ENCODE measurements at places on chromosomes 7 and 10. TPM values are rescaled to one million over a fixed set of nuclear protein-coding genes. Genes with fewer than 3 reads are reported as not detected.

Gene UNCX
- not detected for total RNA-seq

Gene MSS51
- total RNA-seq = 2.1 TPM

Gene IDI2
- not detected for total RNA-seq

Gene STK31
- total RNA-seq = not detected

Gene CLCN1
- total RNA-seq = 0.07 TPM

Gene SYCE1
- 0.07 TPM for total RNA-seq

Gene TSPAN12
- total RNA-seq = 5.2 TPM

Gene BLVRA
- 26.3 TPM for total RNA-seq

Gene HOXA10
- total RNA-seq = not detected

Gene OPN4
- not detected for total RNA-seq

Gene PPP1R17
- not detected for total RNA-seq

Gene RFC2
- total RNA-seq = 8.9 TPM

Gene IGFBP1
- 10.2 TPM for total RNA-seq

Gene CAV2
- 186 TPM for total RNA-seq

Gene SPDYE6
- not detected for total RNA-seq

Gene AQP1
- 335 TPM for total RNA-seq

Gene NPSR1
- total RNA-seq = not detected

Gene ZNF316
- total RNA-seq = 14.7 TPM

Gene HMX3
- total RNA-seq = not detected

Gene LHFPL3
- total RNA-seq = not detected

Gene IGFBP3
- total RNA-seq = 1,159 TPM

Gene PTPN20
- total RNA-seq = 4.5 TPM

Gene MYL10
- not detected for total RNA-seq

Gene HPSE2
- total RNA-seq = not detected
